Activated CD8-positive, alpha-beta memory T cell treated with anti-CD3 and anti-CD28 coated beads for 1 hour (primary cell): ENCODE measurements at places on chromosomes 7 and 10.

DNA sequence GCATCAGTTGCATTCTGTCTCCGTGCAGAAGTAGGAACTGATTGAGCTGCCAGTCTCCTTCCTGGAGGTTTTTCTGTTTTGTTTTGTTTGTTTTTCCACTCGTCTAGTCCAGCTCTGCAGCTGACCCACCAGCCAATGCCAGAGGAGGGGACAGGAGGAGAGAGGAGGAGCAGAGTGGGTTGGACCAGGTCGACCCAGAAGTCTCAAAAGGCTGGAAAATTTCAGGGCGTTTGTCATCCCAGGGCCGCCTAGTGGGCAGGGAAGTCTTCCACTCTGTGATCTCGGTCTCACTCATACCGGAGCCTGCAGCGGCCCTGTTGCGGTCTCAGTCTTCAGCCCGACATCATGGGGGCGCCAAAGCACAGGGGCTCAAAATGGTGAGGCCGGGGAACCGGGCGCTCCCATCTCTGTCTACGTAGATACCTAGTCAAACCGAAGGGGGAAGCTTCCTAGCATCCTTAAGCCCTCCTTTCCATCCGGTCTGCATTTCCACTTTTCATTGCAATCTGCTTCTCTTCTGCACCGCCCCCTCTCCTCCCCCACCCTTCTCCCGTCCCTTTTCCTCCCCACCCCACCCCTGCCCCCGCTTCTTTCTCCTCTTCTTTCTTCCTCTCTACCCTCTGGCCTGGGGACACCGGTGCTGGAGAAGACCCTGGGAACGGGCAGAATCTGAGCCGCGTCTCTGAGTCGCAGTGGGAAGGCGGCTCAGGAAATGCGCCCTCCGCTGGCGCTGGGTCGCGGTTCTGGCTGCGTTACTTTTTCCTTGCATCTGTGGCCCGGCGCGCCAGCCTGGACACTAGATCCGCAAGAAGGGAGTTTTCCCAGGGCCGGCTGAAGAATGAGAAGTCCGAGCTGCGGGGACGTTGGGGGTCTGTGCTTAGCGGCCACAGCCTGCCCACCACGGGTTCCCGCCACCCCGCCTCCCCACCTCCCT lies 16.2 kb upstream of the PAX2 start:
- no peak for DNase-seq

DNA sequence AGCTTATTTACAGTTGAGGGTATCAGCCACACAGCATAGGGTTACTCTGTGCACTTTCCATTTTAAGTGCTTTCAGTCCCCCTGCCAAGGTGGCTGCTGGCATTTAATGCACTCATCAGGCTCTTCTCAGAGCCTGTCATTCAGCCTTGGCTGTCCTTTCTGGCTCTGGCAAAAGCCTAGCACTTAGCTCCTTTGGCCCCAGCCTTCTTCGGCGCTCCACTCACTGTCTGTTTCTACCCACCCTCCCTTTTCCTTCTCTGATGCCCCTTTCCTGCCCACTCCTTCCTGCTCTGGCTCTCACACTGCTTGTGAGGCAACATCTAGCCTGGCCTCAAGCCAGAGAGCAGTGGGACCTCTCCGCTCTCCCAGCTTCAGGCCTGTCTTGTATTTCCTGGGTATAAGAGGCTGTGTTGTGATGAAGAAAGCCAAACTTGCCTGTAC lies 60.2 kb downstream of the WIPF3 start:
- DNase-seq: no peak

DNA sequence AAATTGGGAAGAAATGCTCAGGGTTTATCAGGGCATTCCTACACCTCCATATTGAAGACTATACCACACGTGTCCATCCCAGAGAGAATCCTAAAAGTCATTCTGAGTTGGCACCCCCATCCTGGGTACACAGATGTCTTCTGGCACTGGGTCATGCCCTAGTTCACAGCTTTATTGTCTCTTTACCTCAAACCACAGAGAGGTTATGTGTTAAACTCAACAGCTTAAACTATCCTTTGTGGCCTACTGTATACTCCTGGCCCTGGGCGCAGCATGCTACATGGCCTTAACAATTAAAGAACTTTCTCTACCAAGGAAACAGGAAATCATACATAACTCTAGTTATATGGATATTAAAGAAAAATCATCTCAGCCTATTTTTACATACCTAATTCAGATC lies 115.6 kb upstream of the SEM1 start:
- DNase-seq: no peak

GRCh38 chr7:66826649-66827048 lies 86.1 kb downstream of the RABGEF1 start:
- no peak for DNase-seq

DNA sequence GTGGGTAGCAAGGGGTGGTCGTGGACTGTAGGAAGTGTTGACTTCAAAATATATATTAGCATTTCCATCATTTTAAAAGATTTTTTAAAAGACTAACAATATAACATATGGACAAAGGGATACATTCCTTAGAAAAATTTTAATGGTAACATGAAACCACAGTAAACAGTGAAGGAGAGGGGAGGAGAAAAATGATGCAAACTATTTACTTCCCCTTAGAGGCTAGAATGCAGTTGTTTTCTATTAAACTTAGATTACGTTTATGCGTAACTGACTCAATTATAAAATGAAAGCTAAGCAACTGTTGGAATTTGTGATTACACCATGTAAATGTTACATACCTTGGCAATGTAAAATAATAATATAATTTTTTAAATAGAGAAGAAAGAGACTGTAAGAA lies 41.3 kb downstream of the CALD1 start:
- no peak for DNase-seq

- DNase-seq: no peak
Observed at GRCh38 chr10:72277340-72277995, 3.7 kb downstream of the DDIT4 start.

DNA sequence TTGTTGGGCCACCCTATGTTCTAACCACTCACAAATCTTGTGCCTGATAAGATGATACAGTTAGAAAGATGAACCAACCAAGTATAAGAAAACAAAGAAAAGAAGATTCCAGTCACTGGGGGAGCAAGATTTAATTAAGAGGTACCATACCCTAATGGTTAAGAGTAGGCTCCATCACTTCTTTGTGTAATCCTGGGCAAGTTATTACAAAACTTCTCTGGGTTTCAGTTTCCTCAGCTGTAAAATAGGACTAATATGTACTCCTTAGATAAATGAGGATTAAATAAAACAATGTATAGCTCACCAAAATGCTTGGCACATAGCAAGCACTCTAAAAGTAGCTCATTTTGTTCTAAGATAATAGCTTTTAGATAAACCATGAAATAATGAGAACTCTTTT lies 58.5 kb downstream of the ATAD1 start:
- no peak for DNase-seq

DNA sequence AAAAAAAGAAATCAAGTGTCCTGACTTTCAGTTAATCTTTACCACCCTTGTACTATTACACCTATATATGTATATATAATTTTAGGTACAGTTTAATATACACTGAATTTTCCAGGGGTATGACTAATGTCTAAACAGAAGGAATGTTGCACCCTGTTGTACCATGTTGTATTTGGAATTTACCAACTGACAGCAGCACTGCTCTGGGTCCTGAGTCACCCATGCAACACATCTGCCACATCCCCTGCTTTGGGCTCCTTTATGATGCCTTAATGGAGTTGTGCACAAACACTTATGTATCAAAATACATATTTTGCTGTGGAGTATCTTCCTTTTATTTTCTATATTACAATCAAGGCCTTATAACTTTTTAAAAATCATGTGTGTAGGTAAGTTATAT lies 21.2 kb downstream of the YAE1 start:
- no peak for DNase-seq

- no peak for DNase-seq
Observed at GRCh38 chr10:97563337-97563736, 9.2 kb upstream of the ANKRD2 start.

DNA sequence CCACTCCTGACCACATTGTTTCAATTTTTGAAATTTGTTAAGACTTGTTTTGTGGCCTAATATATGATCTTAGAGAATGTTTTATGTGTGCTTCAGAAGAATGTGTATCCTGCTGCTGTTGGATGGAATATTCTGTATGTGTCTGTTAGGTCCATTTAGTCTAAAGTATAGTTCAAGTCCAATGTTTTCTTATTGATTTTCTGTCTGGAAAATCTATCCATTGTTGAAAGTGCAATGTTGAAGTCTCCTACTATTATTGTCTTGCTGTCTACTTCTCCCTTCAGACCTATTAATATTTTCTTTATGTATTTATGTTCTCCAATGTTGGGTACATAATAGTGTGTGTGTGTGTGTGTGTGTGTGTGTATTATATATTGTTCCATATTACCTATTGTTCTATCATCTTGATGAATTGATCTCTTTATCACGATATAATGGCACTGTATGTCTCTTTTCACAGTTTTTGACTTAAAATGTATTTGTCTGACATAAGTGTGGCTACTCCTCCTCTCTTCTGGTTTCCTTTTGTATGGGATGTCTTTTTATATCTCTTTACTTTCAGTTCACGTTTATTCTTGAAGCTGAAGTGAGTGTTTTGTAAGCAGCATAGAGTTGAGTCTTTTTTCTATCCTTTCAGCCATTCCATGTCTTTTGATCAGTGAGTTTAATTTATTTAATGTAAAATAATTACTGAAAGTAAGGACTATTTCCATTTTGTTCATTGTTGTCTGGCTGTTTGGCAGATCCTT lies 61.3 kb downstream of the AKR1D1 start:
- DNase-seq: no peak

- DNase-seq: no peak
Observed at GRCh38 chr7:12107841-12108254, 103.2 kb upstream of the TMEM106B start.

DNA sequence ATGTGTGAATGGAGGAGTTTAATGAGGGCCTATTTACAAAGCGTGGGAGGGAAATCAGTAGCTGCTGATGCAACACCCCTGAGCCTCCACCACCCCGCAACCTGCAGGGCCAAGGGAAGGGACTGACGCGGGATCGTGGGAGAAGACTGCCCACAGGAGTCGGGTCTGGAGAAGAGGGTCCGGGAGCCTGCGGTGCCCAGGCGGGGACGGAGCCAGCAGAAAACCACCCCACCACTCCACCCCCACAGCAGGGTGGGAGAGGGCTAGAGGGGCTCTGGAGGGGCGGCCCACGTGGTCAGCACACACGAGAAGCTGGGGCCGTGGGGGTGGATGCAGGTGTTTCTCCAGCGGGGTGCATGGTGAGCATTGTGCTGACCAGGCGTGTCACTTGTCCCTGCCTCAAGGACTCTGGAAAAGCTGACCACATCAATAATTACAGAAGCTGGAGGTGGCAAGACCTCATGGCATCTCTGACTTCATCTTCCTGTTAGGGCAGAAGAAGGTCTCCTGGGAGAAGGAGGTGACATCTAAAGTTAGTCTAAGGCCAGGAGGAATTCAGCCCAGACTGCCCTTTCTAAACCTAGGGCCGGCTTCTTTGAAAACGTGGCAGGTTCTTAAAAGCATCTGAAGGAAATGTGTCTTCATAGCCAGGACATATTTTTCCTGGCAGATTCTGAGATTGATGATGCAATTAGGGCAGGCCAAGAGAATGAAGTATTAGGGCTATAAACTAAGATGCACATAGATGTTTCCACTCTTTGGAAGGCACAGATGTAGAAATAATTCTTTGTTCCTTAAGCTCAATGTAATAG lies 150.9 kb downstream of the RGS10 start:
- DNase-seq: no peak

DNA sequence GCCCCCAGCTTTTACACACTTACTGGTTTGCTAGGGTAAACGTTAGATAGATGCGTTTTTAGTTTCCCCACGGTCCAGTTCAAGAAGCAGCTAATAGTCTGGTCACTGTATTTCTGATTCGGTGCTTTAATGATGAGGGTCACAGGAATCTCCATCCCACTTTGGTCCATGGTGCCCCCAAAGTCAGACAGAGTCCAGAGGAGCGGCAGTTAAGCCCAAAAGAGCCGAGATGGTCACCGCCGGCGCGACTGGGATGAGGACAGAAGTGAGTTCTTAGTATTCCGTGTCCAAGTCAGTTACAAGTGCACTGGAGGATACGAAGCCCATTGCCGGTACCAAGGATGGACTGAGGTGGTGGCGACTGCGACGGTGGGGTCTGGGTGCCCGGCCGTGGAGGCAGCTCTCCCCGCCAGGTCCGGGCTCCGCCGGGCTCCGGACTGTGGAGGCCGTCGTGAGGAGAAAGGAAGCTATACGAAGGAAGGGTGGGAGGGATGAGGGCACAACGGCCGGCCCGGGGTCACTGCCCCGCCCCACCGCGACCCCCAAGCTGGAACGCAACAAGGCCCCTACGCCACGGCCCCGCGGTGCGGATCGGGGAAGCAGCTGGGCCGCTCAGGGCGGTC lies 663 bp downstream of the HERPUD2 start:
- no peak for DNase-seq

GRCh38 chr10:80737209-80737608 lies 199.5 kb downstream of the SH2D4B start:
- no peak for DNase-seq

- DNase-seq: no peak
Observed at GRCh38 chr7:128871050-128871449, 8.4 kb downstream of the ATP6V1F start.

DNA sequence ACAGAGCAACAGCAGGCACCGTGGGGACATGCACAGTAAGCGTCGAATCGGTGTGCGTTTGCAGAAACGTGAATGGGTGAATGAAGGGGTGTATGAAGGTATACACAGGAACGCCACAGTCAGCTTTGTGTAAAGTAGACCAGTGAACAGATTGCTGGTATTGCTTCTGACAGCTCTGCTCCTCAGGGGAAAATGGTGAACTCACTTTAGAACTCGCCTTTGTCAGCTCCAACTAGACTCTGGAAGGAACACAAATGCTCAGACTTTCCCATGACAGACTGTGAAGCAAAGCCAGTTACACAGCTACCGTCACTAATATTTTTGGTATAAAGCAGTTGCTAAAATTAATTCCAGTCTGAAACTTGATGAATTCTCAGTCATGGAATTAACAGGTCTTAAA lies 78.9 kb downstream of the CUX1 start:
- no peak for DNase-seq

DNA sequence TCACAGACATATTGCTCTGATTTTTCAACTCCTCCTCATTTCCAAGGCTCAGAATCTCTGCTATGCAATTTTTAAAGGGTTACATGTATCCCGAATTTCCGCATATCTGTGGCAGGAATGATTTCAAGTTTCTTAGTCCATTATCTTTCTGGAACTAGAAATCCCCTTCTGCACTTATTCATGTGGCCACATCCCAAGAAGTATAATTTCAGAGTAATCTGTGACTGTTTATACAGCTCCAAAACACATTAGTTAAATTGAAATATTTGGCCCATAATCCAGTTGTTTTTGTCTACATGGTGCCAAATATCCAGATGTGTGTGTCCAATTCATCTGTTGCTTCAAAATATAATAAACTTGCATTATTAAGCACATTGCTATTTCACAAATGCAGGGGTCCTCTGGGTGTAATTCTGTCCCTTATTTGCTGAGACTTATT lies 271.2 kb downstream of the ARHGAP12 start:
- no peak for DNase-seq
